ENCODE measurements at places on chromosomes 4 and X.

- no peak for DNase-seq
Measured at GRCh38 chrX:56791456-56791855, 62.4 kb downstream of the NBDY start.

GRCh38 chrX:40694802-40695201 is 40.5 kb downstream of the MED14 start:
- DNase-seq: no peak

GRCh38 chr4:165700855-165701254 is 172.2 kb upstream of the TLL1 start:
- no peak for DNase-seq

DNA sequence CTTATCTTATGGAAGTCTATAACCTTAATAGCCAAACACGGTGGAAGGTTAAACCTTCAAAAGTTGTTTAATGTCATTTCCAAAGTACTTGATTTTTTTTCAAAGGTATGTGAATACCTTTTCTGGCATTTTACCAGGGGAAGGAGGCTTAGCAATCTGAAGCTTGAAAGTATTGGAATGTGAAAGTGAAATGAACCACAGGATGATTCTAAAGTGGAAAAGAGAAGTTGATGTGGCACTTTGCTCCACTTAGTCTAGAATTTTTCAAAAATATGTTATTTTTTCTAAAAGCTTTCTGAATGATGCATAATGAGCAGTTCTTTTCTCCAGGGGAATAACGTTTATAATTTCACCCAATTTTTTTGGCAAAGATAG is 19.2 kb downstream of the PI4K2B start:
- DNase-seq: no peak

GRCh38 chrX:71100581-71101505 is 5.2 kb downstream of the FOXO4 start:
- no peak for DNase-seq

GRCh38 chr4:147096667-147097604 is 151.3 kb upstream of the TTC29 start:
- DNase-seq: peak; percentile 29

DNA sequence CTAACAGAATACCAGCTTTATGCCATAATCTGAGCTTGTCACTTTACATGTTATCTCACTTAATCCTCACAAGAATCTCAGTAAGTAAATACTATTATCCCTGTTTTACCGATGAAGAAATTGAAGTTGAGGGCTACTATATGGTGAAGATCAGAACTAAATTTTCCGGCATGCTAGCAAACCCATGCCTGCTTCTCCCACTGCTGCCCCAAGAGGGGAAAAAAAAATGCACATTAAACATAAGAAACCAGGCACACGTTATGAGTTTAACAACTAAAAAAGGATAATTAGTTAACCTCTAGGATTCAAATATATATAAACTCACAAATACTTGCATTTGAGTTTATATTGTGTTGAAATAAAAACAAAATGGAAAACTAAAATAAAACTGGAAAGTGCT is 10.8 kb downstream of the SLC10A7 start:
- no peak for DNase-seq

DNA sequence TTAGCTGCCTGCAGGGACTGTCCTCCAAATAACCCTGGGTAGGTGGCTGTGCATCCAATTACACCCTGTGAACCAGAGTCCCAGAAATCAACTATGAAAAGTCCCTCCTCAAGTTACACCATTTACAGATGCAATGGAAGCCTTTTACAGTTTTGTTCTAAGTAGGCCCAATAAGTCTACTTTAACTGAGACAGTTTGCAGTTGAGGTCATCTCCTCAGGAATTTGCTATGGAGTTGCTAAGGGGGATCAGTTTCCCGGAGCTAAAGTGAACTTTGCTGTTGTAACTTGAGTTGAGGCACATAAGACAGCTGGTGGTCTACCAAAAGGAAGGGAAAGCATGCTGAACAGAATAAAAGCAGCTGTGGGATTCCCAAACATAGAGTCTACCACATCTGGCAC is 121.6 kb upstream of the STK26 start:
- no peak for DNase-seq

- no peak for DNase-seq
Measured at GRCh38 chrX:130280901-130281300, 12.2 kb upstream of the ZNF280C start.

GRCh38 chr4:43959976-43960375 is 488.6 kb downstream of the KCTD8 start:
- DNase-seq: no peak
